NCI-H1436 treated with DMSO at 0.1 percent for 48 hours (cell line): ENCODE measurements at places on chromosomes 3 and 15.

DNA sequence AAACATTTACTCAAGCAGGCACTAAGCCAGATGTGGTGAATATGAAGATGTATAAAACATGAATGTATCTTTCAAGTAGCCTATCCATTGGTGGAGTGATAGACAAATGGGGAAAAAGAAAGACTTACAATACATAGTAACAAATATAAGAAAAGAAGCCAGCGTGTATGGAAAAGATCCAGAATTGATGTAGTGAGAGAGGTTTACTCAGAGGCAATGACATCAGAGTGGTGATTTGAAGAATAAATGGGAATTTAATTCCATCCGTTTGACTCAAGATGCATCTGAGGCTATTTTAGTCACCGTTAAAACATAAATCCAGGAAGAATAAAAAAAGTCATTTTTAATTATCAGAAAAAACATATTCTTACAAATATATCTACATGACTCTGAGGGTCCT, 162.6 kb downstream of the IL1RAP start:
- DNase-seq = no peak

DNA sequence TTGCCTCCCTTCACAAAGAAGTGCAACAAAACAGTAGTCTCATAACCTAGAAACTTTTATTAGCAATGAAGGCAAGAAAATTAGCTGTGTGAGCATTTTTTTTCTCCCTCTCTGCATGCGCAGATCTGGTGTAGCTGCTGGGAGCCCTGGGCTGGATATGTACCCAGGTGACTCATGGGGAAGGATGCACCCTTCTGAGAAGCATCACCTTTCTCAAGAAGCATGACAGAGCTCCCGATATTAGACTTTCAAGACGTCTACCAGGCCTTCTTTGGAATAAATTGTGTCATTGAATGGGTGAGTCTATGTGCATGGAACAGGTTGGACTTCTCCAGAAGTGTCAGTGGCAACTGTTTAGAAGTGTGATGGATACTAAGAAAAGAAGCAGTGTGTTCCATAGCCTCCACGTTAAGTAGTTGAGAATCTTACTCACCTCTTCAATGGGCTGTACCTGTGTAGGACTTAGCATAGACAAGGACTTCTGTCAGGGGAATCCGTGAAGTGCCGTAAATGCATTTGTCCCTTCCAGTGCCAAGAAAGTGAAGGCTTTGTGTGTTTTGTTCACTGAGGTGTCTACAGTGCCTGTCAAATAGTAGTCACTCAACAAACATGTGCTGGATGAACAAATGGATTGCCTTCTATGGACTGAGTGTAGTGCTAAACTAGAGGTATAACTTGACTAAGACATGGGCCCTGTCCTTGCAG, 47.7 kb upstream of the RASGRP1 start:
- DNase-seq = no peak

DNA sequence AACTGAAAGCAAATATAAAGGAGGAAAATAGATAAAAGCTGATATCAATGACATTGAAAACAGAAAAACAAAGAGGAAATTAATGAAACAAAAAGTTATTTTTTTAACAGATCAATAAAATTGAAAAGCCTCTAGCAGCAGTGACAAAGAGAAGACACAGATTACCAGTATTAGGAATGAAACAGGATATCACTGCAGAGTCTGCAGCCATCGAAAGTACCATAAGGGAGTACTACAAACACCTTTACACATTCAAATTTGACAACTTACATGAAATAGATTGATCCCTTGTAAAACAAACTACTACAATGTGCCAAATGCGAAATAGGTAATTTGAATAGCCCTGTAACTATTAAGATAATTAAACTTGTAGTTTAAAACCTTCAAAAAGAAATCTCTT, 24.9 kb upstream of the DHX36 start:
- no peak for DNase-seq

GRCh38 chr3:55897573-55898224, 410.6 kb upstream of the WNT5A start:
- DNase-seq = no peak

GRCh38 chr3:177672252-177672911, 475.1 kb upstream of the TBL1XR1 start:
- DNase-seq = no peak

DNA sequence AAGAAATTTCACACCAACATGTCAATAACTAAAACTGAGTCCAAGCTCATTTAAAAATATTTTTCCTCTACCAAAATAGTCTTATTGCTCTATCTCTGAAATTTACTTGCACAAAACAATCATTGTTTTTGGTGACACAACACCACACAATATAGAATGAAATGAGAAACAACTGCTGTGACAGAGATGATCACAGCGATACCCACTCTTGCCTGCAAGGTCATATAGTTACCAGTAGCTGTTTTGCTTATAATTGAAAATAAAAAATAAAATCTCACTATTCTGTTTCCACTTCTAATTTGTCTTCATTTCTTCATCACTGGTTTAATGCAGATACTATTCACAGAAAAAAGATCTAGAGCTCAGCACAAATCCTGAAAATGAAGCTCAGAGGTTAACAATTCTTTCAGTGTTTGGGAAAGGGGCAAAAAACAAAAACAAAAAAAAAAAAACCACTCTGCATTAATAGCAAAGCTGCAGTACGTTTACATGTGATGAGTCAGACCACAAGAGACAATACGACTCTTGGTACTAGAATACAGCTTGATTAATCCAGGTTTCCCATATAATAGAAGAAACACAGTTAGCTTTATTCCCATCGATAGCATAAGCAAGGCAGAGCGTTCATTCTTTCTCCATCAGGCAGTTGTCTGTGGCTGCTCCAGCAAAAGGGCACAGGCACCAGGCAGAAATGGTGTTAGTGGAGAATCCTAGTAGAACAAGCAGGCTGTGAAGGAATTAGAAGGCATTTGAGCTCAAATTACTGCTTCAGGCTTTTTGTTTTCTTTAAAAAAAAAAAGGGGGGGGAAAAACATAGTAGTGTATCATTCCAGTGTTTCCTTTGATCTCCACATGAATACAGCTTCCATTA, 773 bp downstream of the ANKRD28 start:
- DNase-seq = no peak

- DNase-seq = no peak
Observed at GRCh38 chr3:138542977-138543376, 51.1 kb downstream of the CEP70 start.

DNA sequence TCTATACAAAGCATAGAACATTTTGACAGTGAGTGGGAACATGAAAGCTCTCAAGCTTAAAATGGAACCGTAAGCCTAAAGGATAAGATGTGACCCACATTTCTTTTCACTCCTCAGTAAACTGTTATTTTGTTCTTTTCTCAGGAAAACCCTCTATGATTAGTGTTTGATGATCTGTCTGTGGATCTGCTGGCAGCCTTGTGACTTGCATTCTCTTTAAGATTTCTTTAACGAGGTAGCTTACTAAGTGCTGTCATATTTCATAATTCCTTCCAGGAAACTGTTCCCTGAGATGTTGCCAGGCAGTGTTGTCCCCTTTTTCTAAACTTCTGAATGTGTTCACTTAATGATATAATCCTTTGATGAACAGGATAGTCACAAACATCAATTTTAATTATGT, 167.6 kb downstream of the PYDC2 start:
- no peak for DNase-seq

GRCh38 chr3:195886181-195887141, 21.9 kb downstream of the TNK2 start:
- no peak for DNase-seq

- no peak for DNase-seq
Observed at GRCh38 chr15:55742927-55743728, at the start of gene PRTG. Gene PRTG, minus strand, starts transcription at chr15:55743152. Its CDS starts 221 bp downstream, at chr15:55742931.

- DNase-seq = peak; percentile 43
Observed at GRCh38 chr3:194379651-194380050, 10.1 kb upstream of the LRRC15 start.

GRCh38 chr15:59240036-59240435, 33.4 kb downstream of the LDHAL6B start:
- no peak for DNase-seq

DNA sequence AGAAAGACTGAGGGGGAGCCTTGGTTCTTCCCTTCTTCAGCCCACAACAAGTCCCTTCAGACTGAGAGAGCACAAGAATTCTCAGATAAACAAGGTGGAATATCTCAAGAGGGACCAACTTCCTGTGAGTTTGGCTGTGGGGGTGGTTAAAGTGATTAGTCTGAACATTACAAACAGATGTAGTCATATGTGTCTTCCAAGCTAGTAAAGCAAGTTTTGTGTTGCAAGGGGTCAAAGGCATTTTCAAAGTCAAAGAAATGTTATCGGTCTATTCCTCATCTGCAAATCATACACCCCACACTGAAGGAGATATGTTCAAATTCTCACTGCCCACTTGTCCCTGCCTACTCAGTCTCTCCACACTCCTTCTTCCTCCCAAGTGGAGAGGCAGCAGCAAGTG, 242.5 kb downstream of the FAM43A start:
- DNase-seq = no peak

DNA sequence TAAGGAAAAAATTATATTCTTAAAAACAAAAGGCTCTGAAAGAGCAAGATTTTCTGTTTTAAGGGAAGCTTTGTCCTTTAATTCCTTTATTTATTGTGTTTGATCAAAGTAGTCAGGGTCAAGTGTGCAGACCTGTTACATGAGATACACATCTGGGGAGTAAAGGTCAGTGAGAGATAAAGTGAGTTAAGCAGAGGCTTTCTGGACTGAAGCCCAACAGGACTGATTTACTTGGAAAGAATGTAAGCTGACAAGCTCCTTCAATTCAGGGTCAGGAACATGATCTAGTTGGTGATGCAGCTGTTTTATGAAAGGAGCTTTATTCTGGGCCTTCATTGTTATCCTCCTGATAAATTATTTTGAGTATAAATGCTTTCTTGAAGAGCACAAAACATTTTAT, 20.7 kb upstream of the OTOL1 start:
- no peak for DNase-seq

DNA sequence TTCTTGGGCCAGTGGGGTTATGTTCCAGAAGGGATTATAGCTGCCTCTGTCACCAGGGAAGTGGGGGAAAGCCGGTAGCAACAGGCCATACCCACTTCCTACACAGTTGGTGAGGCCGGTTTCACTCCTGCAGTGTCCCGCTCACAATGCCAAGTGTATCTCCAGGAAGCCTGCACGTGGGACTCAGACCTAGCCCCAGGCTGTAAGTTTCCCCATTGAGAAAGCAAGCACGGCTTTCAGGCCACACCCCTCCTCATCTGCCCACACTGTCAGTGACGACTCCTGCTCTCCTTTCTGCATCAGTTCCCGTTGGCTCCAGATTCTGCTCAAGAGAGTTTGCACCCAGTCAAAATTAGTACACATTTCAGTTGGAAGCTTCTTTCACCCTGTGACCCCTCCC, 51.6 kb upstream of the CPOX start:
- no peak for DNase-seq

- no peak for DNase-seq
Observed at GRCh38 chr15:26394801-26395200, 378.1 kb downstream of the GABRB3 start.

DNA sequence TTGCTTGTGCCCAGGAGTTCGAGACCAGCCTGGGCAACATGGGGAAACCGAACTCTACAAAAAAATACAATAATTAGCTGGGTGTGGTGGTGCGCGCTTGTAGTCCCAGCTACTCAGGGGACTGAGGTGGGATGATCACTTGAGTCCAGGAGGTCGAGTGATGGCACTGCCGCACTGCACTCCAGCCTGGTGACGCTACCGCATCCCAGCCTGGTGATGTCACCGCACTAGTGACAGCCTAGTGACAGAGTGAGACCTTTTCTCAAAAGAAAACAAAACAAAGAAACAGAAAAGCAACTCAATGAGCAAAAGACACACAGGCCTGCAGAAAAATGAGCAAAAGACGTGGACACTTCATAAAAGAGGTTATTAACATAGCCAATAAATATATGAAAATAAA, 19.9 kb upstream of the SYNM start:
- no peak for DNase-seq

DNA sequence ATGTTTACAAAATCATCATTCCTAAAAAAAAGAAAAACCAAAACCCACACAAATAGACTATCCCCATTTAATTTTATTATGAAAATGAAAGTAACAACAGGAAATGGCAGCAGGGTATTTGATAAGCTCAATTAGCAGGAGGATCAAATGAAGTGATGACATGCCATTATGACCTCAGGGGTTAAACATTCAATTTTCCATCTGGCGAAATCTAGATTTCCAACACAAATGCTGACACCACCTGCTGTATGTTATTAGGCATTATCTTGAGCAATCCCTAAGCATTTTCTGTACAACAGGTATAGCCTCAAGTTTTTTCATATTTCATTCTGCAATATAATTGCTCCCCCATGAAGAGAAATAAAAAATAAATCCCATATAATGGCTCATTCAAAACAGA, 57.1 kb downstream of the SHQ1 start:
- no peak for DNase-seq

GRCh38 chr15:100919481-100920405, 586 bp downstream of the LRRK1 start:
- no peak for DNase-seq

DNA sequence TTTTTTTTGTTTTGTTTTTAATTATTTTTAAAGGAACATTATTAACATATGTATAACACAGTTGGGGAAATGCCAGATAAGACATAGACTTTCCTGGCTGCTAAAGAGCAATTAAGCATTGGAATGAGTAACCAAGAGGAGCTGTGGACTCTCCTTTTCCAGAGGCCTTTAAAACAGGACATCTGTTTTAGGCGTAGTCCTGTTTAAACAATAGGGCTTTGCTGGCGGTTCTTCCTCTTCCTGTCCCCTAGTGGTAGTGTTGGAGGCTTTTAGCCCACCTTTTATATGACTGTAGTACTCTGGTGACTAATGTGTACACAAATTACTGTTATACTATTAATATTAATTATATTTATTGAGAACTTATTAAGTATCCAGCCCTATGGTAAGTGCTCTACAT, 81.9 kb downstream of the PPARG start:
- DNase-seq = no peak

GRCh38 chr3:150925751-150926201, 20.5 kb upstream of the MINDY4B start:
- DNase-seq = peak; percentile 3

DNA sequence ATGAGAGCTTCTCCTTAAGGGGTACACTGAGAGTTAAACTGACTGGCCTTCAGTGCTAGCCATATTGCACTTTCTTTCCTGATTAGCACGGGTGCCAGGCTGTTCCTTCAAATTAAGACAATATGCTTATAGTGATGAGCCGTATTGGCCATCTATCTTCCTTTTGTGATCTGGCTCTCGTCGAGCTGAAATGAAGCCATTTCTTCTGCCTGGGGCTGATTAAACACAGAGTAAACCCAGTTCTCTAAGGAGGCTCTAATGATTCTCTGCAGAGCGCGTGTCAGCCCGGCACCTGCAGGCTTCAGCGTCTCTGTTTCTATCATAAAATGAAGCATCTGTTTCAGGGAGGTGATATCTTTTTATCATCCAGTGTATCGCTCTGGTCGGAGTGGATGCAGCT, 107.5 kb upstream of the NR2F2 start:
- no peak for DNase-seq

- no peak for DNase-seq
Observed at GRCh38 chr15:62389885-62390790, 225.1 kb upstream of the C2CD4B start.

- DNase-seq = no peak
Observed at GRCh38 chr15:92899601-92899947, 550 bp upstream of the CHD2 start.
